ENCODE measurements at places on chromosomes 3 and 15.

DNA sequence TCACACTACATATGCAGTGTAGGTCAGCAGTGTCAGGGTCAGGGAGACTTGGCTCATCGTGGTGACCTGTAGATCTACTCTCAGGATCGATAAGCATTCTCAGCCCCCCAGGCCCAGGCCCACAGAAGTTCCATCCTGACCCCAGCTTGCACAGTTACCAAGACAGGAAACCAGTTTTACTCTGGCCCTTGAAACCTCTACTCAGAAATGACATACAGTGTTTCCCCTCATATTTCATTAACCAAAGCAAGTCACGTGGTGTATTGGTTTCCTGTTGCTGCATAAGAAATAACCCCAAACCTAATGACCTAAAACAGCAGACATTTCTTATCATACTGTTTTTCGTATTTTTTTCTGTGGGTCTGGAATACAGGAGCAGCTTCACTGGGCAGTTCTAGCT lies 242.2 kb downstream of the SLCO3A1 start:
- no peaks in the 10 kb centered on the region for H3K27me3 ChIP-seq
- no peak overlapping the region for H3K4me3 ChIP-seq
- DNase-seq, result no peak
- H3K4me1 ChIP-seq, result peaks cover 3% of the 10 kb centered on the region
- H3K36me3 ChIP-seq, result no peaks in the 10 kb centered on the region

DNA sequence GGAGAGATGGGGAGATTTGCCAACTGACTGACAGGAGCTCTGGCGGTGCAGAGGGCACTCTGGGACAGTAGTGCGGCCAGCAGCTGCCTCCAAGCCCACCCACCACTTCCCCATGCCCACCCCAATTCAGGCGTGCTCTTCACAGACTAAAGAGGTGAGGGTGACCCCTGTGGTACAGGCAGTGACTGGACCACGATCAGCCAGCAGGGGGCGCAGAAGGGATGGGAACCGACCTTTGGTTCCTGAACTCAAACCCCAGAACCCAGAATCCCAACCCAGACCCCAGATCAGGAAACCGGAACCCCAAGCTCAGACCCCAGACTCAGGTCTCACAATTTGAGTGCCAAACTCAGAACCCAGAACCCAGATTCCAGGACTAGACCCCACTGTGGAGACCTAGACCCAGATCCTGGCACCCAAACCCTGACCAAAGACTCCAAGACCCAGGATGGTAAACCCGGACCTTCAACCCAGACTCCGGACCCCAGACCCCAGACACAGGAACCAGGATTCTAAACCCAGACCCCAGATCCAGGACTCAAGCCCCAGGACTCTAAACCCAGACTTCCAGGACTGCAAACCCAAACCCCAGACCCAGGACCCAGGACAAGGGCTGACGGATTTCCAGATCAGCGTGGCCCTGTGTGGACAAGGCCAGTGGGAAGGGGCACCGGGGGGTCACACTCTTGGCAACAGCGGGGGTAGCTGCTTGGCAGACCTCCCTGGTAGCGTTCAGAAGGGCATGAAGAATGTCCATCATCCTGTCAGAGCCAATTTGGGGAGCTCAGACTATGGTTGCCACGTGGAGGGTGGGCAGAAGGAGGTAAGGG lies 3.7 kb upstream of the MYL3 start:
- peak; percentile 89 for DNase-seq
- no peaks in the 10 kb centered on the region for H3K36me3 ChIP-seq
- H3K4me3 ChIP-seq, result no peak overlapping the region
- no peaks in the 10 kb centered on the region for H3K27me3 ChIP-seq
- peaks cover 31% of the 10 kb centered on the region for H3K4me1 ChIP-seq

- DNase-seq, result no peak
- no peaks in the 10 kb centered on the region for H3K4me1 ChIP-seq
- H3K4me3 ChIP-seq, result no peak overlapping the region
- H3K36me3 ChIP-seq, result no peaks in the 10 kb centered on the region
These were observed 541.6 kb upstream of the ALCAM start for GRCh38 chr3:104825116-104825515.

DNA sequence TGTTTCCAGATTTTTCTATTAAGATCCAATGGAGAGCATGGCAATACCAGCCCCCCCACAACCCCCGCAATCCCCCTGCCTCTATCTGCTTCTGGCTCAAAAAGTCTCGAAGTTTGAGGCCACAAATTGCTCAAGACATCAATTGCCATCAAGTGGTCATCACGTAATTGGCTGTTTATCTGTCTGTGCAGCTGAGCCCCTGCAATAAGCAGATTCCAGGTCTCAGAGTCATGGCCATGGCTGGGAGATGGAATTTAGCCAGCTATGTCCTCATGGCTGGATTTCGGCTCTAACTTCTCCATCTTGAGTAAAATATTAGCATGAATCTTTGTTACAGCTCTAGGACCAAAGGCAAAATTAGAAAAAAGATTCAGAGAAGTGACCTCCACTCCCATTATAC lies 22.7 kb downstream of the SSUH2 start:
- H3K4me1 ChIP-seq, result peaks cover 5% of the 10 kb centered on the region
- no peaks in the 10 kb centered on the region for H3K36me3 ChIP-seq
- H3K4me3 ChIP-seq, result no peak overlapping the region
- H3K27ac ChIP-seq, result no peak overlapping the region
- no peaks in the 10 kb centered on the region for H3K27me3 ChIP-seq

DNA sequence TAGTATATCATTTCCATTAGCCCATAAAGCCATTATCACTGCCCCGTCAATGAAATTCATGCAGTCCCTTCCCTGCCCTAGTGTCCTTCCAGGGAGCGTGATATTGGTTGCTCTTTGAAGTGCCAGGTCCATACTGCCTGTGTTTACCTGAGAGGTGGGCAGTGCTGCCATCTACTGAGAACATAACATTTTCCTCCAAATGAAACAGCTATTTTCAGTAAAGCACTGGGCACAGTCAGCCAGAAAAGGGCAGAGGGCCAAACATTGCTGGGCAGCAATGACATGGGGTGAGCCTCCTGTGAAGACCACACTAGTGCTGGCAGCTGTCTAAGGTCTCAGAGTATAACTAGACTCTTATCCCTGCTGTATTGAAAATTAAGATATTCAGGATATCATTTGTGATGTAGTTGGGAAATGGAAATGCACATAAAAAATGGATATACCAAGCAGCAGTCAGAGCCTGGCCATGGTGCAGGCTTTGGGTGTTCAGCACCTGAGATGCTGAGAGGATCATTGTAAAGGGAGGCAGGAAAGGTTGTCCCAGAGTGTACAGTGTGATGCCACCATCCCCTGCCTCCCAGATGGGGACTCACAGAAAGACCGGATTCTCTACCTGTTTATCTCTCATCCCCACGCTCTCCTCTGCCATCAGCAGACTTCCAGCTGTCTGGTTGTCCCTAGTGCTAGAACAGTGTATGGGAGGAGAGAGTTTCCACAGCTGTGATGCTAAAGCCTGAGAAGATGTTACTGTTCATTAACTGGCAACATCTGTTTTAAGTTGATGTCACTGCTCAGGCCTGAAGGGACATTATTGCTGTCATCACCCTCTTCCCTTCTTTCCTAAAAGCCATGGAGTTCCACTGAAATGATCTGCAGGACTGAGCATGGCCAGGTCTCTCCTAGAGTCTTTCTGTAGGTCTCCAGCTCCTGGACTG lies 108.8 kb downstream of the ARNT2 start:
- H3K36me3 ChIP-seq, result no peaks in the 10 kb centered on the region
- no peak for DNase-seq
- peaks cover 3% of the 10 kb centered on the region for H3K4me1 ChIP-seq
- H3K27me3 ChIP-seq, result no peaks in the 10 kb centered on the region
- H3K27ac ChIP-seq, result no peak overlapping the region

DNA sequence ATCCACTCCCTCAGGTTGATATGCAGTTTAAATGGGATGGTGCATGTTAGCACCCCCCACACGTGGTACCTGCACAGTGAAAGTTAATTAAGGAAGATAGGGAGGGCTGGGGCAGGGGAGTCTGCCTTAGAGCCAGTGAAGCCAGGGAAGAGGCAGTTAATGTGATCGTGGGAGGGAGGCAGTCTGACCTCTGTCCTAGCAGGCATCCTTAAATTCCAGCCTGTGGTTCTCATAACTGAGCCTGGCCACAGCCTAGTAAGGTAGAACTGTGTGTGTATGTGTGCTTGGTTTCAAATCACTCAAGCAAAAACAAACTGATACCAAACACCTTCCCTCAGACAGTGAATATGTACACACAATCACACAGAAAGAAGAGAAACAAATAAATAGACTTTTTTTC lies 319.1 kb upstream of the TLE3 start:
- no peak overlapping the region for H3K27ac ChIP-seq
- H3K4me1 ChIP-seq, result no peaks in the 10 kb centered on the region
- no peaks in the 10 kb centered on the region for H3K36me3 ChIP-seq
- no peak for DNase-seq
